ENCODE measurements at places on chromosomes 7 and 10.

DNA sequence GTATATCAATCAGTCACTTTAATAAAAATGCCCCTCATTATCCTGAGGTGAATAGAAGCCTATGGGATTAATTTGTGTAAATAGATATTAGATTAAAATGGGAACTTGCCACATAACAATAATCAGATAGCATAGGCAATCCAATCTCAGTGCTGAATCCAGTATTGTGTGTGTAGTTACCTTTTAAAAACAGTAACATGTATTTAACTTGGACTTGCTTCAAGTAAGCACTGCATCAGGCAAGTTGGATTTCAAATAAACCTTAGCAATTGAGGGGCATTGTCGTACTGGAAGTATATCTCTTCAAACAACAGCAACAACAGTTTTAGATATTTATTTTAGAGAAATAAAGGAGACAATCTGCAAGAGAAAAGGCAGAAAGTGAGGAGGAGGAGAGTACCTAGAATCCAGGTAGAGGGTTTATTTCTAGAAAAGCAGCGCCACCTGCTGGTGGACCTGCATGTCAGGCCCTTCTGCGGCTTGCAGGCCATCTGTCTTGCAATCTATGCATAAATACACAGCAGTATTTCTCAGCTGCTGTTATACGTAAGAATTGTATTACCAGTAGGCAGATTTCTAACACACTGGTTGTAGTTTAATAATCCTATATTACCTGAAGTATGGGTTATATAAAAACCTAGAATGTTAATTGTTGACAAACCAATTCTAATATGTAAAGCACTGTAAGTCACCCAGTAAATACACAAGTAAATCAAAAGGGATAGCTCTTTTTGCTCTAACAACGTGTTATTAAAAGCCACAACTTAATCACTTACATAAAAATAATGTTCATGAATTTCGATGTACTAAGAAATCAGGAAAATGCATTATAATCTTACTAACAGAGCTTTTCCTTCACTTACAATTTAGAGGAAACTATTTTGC, 652.8 kb downstream of the KCNMA1 start:
- peak; percentile 70 for DNase-seq

DNA sequence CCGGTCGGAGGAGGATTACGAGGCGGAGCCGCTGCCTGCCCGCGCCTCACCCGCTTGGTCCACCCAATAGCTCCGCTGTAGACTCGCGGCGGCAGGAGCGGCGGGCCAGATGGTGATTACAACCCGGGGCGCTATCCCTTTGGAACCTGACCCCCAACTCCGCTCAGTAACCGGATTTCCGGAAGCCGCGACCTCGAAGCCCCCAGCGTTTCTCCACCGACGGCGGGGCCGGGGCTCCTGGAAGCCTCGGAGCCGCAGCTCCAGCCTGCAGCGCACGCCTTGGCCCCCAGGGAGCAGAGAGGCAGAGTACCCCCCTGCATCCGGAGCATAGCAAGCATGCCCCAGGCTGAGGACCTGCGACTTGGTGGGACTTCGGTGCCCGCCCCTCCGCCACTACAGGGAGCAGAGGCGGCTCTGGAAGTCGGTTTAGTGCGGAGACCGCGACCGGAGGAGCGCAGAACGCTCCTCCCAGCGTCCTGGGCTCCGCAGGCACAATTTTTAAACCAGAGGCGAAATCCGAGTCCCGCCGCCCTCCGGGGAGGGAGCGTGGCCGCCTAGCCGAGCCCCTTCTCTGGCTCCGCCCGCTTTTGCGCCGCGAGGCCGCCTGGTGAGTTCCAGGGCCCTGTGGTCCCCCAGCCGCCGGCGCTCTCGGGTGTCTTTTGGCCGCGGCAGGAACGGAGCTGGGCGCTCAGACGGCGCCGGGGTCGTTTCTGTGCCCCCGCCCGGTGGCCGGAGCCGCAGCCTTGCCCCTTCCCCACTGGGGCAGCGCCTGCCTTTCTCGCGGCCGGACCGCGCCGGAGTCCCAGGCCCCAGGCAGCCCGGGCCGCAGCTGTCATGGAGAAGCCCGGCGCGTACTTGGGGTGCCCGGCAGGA, 28.2 kb upstream of the BMS1 start:
- peak; percentile 25 for DNase-seq

GRCh38 chr7:70343519-70343918, 745.2 kb downstream of the AUTS2 start:
- no peak for DNase-seq

- DNase-seq = peak; percentile 45
These were observed 316.5 kb downstream of the ADARB2 start for GRCh38 chr10:1420661-1421362.

- DNase-seq = no peak
These were observed 13.0 kb downstream of the AOAH start for GRCh38 chr7:36711256-36711655.

- DNase-seq = no peak
These were observed 381.8 kb upstream of the FZD8 start for GRCh38 chr10:36023939-36024338.

GRCh38 chr10:75407713-75408508, 6.3 kb upstream of the ZNF503 start:
- no peak for DNase-seq

- DNase-seq = no peak
These were observed 176.1 kb downstream of the SH3PXD2A start for GRCh38 chr10:103679096-103679790.

DNA sequence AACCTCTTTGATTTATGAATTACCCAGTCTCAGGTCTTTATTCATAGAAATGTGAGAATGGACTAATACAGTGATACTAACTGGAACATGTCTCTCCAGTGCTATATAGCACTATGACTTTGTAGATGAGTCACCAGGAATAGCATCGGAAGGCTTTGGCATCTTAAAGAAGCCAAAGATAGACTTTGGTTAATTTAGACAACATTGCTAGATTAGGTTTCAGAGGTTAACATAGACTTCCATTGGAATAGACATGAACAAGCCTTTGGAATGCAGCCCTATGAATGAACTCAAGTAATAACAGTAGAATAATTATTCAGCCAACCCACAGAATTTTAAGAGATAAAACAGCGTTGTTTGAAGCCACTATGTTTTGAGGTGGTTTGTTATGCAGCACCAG, 169.2 kb downstream of the HGF start:
- DNase-seq = no peak

DNA sequence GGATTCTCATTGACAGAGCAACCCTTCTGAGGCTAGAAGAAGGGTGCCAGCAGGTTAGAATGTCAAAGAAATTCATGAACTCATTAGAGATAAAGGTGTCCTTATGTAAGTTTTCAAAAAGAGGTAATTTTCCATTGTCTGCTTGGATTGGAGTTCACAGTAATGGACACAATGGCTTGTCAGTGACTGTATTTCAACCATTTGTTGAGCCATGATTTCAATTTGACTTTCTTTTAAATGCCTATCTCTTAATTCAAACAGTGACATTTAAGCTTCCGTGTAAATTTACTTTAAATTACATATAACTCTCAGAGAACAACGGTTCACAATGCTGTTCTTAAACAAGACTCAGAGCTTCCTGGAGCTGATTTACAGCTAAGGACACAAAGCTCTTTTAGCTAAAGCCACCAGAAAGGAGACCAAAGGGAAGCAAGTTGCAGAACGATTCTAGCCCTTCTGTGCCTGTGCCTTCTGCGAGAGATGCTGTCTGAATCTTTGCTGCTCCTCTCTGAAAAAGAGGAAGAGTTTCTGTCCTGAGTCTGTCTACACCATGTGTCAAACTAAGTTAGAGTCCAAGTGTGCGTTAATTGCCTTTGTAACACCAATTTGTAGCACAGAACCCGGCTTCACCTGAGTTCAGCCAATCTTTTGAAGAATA, 42.2 kb upstream of the PFKP start:
- no peak for DNase-seq

DNA sequence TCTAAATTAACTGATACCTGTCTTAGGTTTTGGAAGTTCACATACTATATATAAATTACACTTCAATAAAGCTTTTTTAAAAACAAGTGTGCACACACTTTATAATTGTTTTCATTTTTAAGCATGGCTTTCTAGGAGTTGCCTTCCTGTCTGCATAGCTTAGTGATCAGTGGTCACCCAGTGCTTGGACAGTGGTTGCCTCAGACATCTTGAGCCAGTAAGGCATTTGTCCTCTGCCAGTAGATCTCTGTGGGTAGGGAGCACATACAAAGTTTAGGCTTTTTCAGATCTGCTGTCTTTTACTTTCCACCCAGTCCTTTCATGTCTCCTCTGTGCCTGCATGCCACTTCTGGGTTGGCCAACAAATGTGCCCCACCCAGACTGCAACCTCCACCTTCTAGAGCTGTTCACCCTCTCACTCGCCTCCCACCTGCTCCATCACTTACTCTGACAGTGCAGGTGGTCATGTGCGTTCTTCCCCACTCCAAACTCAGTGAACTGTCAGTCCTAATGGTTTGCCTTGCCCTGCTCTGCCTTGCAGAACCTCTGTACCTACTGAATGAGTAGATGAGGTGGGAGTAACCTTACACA, 31.7 kb downstream of the TPST1 start:
- DNase-seq = no peak

GRCh38 chr10:118141471-118141870, 94.7 kb upstream of the RAB11FIP2 start:
- no peak for DNase-seq

DNA sequence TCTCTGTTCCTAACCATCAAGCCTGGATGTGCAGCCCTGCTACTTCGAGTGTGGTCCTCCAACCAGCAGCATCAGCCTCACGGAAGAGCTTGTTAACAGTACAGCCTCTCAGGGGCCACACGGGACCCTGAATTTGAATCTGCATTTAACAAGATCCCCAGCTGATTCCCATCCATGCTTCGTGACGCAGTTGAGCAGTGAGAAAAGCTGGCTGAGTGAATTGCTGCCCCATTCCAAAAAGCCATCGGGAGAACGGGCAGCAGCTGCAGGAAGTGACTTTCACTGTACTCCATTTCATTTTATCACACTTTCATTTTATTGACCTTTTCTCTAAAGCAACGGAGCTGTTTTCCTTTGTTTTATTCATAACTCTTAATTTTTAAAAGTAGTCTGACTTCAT, 22.5 kb downstream of the FAM171A1 start:
- no peak for DNase-seq

DNA sequence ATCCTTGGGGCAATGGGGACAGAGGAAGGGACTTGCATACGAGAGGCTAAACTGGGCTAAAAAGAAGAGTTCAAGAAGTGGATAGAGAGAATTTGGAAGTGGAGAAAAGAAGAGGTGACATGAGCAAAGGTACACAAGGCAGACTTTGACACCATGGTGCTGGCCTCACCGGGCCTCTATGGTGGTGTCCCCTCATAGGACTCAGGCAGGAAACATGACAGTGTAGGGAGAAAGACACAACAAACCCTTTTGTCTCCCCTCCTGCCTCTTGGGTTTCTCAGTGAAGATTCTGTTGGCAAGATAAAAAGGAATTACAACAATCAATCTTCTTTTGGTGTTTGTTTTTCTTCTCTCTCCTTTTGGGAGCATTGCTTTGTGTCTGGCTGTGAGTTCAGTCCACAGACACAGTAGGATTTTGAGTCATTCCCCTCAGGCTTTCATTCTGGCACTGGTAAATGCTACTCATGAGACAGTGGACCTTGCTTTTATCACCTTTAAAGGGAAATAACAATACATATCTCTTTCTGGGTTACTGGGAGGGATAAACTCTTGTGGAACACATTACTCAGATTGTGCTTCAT, 827.7 kb downstream of the TNS3 start:
- DNase-seq = no peak

DNA sequence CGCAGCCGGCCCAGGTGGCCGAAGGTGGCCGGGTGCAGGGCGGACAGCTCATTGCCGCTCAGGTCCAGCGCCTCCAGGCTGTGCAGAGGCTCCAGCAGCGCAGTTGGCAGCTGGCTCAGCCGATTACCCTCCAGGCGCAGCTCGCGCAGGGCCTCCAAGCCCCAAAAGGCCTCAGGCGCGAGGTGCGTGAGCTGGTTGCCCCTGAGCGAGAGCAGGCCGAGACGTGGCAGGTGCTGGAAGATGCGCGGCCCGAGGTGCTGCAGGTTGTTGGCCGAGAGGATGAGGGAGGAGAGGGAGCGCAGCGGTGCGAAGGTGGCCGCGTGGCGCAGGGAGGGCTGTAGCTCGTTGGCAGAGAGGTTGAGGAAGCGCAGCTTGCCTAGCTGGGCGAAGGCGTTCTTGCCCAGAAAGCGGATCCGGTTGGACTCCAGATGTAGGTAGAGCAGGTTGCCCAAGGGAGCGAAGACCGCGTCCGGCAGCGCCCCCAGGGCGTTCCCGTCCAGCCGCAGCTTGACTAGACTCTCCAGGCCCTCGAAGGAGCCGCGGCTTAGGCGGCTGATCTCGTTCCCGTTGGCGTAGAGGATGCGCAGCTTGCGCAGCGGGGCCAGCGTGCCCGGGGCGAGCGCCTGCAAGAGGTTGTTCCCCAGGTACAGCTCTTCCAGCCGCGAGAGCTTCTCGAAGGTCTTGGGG, 923 bp downstream of the TRIL start:
- DNase-seq = no peak
